Omental fat pad (tissue), 4 donors: ENCODE measurements at places on chromosomes 6 and 20.

- no peak for DNase-seq
These were observed 312.5 kb upstream of the PLCB4 start for GRCh38 chr20:8756410-8756809.

- DNase-seq = no peak
These were observed 123.0 kb upstream of the FAM184A start for GRCh38 chr6:119201480-119201879.

DNA sequence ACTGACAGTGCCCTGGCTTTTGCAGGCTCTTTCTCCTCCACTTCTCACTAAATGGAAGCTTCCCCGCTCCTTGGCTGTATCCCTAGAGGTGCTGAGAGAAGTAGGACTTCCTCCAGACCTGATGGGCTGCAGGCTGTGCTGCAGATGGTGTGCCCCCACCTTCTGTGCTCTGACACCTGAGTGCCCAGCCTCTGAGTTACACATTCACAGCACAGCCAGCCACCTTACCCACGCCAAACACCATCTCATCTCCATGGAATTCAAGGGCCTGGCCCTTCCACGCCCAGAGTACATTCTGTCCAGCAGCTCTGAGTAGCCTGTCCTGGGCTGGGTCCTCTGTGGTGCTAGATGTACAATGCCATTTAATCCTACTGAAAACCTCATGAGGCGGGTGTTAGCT, 5.3 kb downstream of the SFTA2 start:
- no peak for DNase-seq

DNA sequence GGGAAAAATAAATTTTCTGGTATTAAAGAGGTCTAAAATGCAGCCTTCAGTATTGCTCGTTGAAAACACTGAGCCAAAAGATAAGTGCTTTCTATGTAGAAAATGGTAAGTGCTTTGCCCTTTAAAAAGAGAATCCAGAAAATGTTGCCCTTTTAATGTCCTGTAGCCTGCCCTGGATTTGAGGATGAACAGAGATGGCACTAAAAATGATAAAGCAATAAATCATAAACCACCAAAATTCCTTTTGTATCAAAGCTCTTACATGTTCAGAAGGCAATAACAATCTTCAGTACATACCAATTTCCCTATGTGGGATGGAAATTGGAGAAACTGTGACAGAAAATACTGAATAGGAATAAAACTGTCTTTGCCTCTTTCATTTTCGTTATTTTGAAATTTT, 405.8 kb downstream of the PHF3 start:
- DNase-seq = no peak

GRCh38 chr6:55841341-55841740, 34.0 kb downstream of the BMP5 start:
- DNase-seq = no peak

- DNase-seq = no peak
These were observed 1.9 kb upstream of the SFT2D1 start for GRCh38 chr6:166344240-166344639.

DNA sequence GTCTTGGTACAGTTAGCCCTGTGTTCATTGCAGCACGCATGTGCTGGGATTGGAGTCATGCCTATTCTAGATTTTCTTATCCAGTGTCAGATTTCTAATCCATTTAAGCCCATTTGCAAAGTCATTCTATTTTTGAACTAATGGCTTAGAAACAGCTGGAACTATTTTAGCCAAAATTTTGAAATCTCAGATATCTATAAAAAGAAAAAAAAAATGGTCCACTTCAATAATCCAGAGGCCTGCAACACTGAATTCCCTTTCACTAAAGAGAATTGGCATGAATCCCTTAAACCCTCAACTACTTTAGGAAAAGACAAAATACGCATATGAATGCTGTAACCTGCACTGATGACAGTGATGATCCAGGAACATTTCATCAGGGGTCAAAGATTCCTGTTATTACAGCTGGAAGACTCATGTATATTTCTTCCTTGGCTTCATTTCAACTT, 1.5 kb downstream of the COL21A1 start:
- DNase-seq = no peak

- DNase-seq = no peak
These were observed 138.9 kb downstream of the TBX18 start for GRCh38 chr6:84625506-84625905.
